NCI-H2081 (cell line): ENCODE measurements at places on chromosomes 1 and 21.

DNA sequence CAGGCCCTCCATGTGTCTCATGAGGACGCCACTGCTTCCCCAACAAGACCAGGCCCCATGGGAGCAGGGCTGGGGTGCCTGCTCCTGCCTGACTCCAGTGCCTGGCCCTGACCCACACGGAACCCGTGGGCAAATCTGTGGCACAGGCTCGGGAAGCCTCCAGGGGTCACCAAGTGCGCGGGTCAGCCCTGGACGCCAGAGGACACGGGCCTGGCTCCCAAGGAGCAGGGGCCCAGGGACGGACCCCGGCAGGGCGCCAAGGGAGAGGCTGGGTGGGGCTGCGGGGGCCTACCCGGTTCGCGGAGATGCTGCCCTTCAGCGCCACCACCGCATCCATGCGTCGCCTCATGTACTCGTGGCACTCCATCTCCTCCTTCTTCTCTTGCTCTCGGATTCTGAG lies 31.9 kb downstream of the CFAP74 start:
- no peak for DNase-seq

- DNase-seq = no peak
Measured at GRCh38 chr1:29798699-29799566, 562.6 kb downstream of the PTPRU start.

DNA sequence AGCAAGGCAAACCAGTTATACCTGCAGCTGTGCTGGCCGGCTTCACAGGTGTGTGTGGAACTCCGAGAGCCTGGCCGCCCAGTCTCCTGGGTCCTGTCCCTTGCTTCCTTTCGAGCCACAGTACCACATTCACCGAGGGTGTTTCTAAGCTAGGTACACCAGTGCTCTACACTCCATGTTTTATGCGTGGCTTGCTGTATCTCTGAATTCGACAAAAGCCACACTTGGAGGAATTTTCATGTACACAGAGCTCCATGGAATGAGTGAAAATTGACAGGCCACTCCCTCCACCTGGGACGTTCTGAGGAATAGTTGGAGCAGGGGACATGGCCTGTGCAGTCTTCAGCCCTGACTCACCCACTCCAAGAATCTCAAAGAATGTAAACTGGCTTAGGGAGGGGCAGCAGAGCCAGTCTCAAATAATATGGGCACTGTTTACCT lies 14.0 kb downstream of the ETS2 start:
- no peak for DNase-seq

DNA sequence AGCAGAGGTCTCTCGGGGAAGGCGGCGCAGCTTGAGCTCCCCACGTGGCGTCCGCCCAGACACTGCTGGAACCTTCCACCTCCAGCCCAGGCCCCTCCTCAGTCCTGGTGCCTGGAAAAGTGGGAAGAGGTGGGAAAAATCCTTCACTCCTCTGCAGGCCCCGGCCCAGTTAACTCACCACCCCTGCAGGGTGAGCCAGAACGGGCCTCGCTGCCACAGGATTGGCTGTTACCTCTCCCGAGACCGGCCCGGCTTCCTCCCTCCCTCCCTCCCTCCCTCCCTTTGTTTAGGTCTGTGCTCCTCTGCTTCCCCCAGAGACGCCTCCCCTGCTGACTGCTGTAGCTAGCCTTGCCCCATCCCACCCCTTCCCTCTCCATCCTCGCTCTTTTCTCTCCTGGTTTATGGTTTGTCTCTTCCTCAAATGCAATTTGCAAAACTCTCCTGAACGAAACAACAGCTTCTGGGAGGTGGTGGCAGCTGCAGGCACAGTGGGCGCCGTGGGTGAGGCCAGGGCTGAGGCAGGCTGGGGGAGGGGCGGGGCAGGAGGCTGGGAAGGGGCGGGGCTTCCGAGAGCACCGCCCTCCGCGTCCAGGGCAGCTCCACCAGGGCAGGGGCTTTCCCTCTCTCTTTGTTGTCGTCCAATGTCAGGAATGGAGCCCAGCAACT lies 6.5 kb downstream of the CAPN9 start:
- DNase-seq = peak; percentile 32

GRCh38 chr1:46673749-46674182 lies 2.1 kb downstream of the TEX38 start:
- no peak for DNase-seq

DNA sequence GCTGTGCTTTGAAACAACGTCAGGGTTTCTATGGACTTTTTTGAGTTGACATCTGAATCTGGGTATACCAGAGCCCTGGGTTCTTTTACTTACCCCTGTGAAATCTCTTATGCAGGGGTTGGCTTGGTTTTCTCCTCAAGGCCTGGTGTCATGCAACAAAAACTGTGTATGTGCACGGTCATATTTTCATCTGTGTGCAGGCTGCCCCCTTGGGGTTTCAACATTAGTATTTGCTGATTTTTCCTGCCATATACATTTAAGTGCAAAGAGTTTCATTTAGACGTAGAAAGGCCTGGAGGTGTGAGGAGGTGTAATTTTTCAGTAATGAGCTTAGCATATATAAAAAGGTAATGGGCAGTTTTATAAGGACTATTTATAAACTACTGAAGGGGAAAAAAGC lies 22.0 kb upstream of the ZBTB18 start:
- DNase-seq = no peak

GRCh38 chr1:168365719-168366479 lies 85.2 kb downstream of the TBX19 start:
- DNase-seq = no peak

- no peak for DNase-seq
Measured at GRCh38 chr1:181985281-181985680, 76.2 kb downstream of the ZNF648 start.

GRCh38 chr1:178093951-178094738 lies at the start of gene RASAL2:
RASAL2 (plus strand) TSS chr1:178094104; CDS start chr1:178094493, 389 bp downstream.
- peak; percentile 62 for DNase-seq

DNA sequence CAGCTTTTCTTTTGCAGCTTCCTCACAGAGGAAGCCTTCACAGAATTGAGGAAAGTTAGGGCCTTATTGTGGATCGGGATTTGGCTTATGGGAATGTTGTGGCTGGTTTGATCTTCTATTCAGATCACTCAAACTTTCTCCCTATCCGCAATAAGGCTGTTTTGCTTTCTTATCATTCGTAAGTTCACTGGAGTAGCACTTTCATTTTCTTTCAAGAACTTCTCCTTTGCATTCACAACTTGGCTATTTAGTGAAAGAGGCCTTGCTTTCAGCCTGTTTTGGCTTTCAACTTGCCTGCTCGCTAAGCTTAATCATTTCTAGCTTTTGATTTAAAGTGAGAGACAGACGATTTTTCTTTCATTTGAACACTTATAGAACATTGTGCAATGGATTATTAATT lies 181.9 kb upstream of the B3GALT2 start:
- no peak for DNase-seq

GRCh38 chr1:201258763-201259230 lies 24.5 kb upstream of the PKP1 start:
- DNase-seq = no peak

GRCh38 chr1:47262787-47263413 lies 30.9 kb upstream of the TAL1 start:
- DNase-seq = no peak

DNA sequence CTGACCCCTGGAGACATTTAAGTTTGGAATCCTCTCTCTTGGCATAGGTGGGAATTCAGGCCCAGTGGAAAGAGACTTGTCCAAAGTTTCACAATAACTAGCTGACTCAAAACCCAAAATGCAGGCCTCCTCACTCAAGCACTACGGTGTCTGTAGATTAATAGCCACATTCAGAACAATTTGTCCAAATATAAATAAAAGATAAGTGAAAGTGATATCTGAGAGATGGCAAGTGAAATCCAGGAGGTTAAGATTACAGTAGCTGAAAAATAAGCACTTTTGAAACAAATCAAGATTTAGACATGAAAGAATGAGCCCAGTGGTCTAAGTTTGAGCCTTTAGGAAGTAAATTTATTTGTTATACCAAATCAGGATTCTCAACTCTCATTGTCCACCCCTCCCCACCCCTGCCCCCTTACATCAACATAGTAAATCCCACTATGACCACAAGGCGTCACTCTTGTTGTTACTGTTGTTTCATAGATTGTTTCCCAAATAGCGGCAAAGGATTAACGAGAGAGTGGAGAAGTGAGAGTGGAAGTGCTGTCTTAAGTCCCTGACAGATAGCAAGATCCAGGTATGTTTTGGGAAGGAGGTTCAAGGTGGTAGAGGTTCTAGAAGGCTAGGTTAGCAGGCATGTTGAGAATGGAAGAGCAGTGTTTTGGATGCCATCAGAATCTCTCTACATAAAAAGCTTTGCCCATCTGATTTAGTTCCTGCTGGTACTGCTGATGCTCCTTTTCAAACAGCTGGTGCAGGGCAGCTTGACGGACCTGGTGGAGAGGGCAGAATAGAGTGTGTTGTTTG lies 7.1 kb upstream of the TPM3 start:
- peak; percentile 75 for DNase-seq

GRCh38 chr1:230977761-230978490 lies 735 bp downstream of the TTC13 start:
- DNase-seq = peak; percentile 78

GRCh38 chr1:30761381-30762151 lies 4.0 kb upstream of the LAPTM5 start:
- no peak for DNase-seq

DNA sequence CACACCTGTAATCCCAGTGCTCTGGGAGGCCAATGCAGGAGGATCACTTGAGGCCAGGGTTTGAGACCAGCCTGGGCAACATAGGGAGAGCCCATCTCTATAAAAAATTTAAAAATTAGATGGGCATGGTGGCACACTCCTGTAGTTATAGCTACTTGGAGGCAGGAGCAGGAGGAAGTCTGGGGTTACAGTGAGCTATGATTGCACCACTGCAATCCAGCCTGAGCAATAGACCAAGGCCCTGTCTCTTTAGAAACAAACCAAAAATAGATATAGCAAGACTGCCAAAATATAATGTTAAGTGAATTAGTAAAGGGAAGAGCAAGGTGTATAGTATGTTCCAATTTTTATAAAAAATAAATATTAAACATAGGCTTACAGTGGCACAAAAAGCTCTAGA lies 28.8 kb downstream of the PLEKHO1 start:
- DNase-seq = no peak

GRCh38 chr1:37999430-38000232 lies 5.7 kb downstream of the FHL3 start:
- DNase-seq = no peak

- no peak for DNase-seq
Measured at GRCh38 chr1:180524915-180525714, 22.7 kb upstream of the ACBD6 start.

DNA sequence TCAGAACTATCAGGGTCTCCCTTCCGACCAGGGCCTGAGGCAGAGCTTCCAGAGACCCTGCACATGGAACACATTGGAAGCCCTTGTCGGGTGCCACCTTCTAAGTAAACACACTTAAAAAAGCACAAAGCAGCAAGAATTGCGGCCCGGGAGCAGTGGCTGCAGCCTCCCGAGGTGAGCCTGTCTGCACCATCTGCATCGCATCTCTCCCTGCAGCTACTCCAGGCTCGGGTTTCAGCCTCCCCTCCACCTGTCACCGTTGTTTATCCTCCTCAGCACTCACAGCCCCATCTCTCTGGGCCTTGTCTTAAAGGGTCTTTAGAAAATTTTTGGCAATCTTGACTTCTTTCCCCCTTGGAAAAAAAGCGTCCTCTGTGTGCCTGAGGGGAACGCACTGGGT lies 95.1 kb upstream of the ARHGEF16 start:
- DNase-seq = no peak

- DNase-seq = no peak
Measured at GRCh38 chr1:223153177-223154119, 10.4 kb upstream of the TLR5 start.

DNA sequence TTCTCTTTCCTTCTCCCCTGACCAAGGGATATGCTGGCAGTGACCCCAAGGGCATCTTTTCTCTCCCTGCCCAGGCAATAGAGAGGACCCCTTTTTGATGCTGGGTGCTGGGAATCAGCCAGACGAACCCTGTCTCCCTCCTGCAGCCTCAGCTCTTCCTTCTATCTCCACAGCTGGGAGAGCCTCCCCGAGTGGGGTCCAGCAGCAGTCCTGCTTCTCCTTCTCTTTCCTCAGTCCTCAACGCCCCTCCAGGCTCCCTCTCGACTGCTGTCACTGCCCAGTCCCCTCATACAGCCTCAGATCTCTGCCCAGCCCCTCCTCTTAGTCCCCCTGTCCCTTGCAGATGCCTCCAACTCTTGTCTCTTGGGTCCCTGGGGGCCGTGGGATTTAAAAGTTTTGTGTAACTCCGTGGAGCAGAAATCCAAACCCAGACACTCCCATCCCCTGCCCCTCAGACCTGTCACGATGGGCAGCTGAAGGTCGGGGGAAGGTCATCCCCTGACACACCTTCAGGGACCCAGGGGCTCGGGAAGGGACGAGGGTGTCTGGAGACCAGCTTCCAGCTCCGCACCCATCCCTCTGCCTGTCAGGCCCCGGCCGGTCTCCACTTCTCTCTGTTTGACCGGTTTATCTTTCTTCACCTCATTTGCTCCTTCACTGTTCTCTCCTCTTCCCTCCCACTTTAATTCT lies 5.8 kb upstream of the ETV3L start:
- DNase-seq = no peak

GRCh38 chr1:205304695-205305070 lies 16.9 kb downstream of the NUAK2 start:
- DNase-seq = no peak

- DNase-seq = no peak
Measured at GRCh38 chr1:26221094-26221493, 12.9 kb upstream of the CEP85 start.

DNA sequence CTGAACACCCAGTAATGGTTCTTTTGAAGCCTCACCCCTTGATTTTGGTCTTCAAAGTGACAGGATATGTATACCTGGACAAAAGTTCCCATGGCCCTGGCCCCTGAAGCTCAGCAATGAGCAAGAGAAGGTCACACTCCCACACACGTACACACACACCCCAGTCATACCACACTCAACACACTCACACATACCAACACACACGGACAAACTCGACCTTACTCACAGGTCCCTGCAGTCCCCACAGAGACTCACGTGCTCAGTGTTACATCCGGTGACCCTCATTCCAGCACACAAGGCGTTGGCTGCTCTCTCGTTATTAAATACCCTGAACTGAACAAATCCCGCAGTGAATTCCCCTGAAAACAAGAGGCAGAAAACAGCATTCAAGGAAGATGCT lies 5.9 kb downstream of the ITLN1 start:
- DNase-seq = no peak

GRCh38 chr1:12480748-12481362 lies 137.2 kb downstream of the DHRS3 start:
- DNase-seq = no peak

DNA sequence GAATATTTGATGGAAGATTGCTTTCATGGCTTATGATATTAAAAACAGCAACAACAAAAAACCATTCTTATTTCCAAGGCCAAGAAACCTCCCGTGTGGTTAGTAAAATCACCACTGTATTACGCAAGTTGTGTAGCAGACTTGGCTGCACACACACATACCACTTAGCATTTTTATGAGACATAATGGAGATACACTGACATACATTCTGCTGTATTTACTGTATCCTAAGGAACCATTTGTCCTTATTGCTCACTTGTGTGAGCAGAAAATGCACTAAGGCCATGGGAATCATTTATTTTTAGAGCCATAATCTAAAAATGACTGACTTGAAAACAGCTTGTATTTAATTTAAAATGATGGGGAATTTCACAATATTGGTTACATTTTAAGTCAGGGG lies 584 bp upstream of the C1orf141 start:
- DNase-seq = no peak

- DNase-seq = peak; percentile 28
Measured at GRCh38 chr1:28056129-28056925, 32.1 kb downstream of the EYA3 start.
